ENCODE measurements at places on chromosomes 16 and 17. TPM values are rescaled to one million over a fixed set of nuclear protein-coding genes. Genes with fewer than 3 reads are reported as not detected.

GRCh38 chr17:28992625-28993600 lies 12.9 kb downstream of the SEZ6 start:
- DNase-seq, result no peak

GRCh38 chr17:44759086-44759915 lies 513 bp downstream of the ADAM11 start:
- no peak for DNase-seq

- DNase-seq, result no peak
These were observed 7.3 kb downstream of the C16orf54 start for GRCh38 chr16:29738514-29738913.

GRCh38 chr16:14545346-14545884 lies 84.6 kb downstream of the PARN start:
- no peak for DNase-seq

- peak; percentile 38 for DNase-seq
These were observed 313.7 kb downstream of the MAF start for GRCh38 chr16:79286646-79287423.

- no peak for DNase-seq
These were observed 212.2 kb downstream of the AATF start for GRCh38 chr17:37160944-37161343.

- no peak for DNase-seq
These were observed 4.6 kb upstream of the ADCY7 start for GRCh38 chr16:50261707-50262235.

GRCh38 chr16:4692460-4693295 lies 684 bp upstream of the NUDT16L1 start:
- DNase-seq, result no peak

- DNase-seq, result no peak
These were observed 5.2 kb downstream of the SDR42E1 start for GRCh38 chr16:82006036-82006435.

DNA sequence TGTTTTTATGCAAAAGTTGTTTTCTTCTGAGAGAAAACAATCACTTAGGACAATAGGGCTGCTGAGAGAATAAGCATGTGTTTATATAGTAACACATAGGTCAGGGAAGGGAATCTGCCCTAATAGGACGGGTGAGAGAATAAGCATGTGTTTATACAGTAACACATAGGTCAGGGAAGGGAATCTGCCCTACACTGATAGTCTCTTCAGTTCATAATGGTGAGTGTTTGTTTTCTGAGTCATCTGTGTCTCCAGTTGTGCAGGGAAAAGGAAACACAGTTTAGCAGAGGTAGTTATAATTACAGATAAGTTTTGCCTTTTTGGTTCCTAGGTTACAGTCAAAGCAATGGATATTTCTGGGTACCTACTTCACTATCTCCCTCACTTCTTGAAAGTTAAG lies 252.3 kb upstream of the CA10 start:
- no peak for DNase-seq

DNA sequence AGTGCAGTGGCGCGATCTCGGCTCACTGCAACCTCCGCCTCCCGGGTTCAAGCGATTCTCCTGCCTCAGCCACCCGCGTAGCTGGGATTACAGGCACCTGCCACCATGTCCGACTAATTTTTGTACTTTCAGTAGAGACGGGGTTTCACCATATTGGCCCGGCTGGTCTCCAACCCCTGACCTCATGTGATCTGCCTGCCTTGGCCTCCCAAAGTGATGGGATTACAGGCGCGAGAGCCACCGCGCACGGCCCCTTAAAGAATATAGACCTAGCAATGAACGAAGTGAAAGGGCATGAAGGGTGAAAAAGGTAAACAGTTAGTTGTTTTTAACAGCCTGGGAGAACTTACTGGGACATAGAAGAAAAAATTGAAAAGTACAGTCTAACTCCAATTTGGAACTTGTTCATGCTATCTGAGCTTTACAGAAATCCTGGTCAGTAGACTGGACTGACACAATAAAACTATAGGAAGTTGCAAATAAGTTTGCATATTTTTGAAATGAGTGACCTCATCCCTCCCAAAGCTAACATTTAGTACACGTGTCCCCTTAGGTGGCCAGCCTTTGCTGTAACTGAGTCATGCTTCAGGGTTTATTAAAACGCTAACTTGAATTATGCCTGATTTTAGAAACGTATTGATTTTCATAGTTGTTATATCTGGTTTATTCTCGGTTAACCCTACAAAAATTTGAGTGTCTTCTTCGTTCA lies 1.8 kb downstream of the COG1 start:
- no peak for DNase-seq

- no peak for DNase-seq
These were observed 6.6 kb upstream of the VASN start for GRCh38 chr16:4365014-4365406.

GRCh38 chr17:8829036-8829941 lies 30.1 kb upstream of the MFSD6L start:
- no peak for DNase-seq

GRCh38 chr16:86429663-86430062 lies 80.7 kb upstream of the FOXF1 start:
- no peak for DNase-seq

The ESRP2 gene
- 44.8 TPM for polyA plus RNA-seq

The PLK1 gene
- 22.4 TPM for polyA plus RNA-seq

The ITGA2B gene
- polyA plus RNA-seq, result 6.4 TPM

The CDRT4 gene
- 17.2 TPM for polyA plus RNA-seq

The SMYD4 gene
- polyA plus RNA-seq, result 21.2 TPM

The GRIN2C gene
- 0.38 TPM for polyA plus RNA-seq

The MAPT gene
- polyA plus RNA-seq, result 7.1 TPM

All from right lung (tissue), 10 donors.